ENCODE measurements at places on chromosomes 5 and 9. TPM values are rescaled to one million over a fixed set of nuclear protein-coding genes. Genes with fewer than 3 reads are reported as not detected.

GRCh38 chr5:122007546-122007945 lies 45.8 kb downstream of the SRFBP1 start:
- H3K27me3 ChIP-seq = no peaks in the 10 kb centered on the region
- no peak overlapping the region for H3K27ac ChIP-seq
- H3K36me3 ChIP-seq = no peaks in the 10 kb centered on the region
- DNase-seq = no peak

- H3K4me1 ChIP-seq = no peaks in the 10 kb centered on the region
- DNase-seq = no peak
- no peak overlapping the region for H3K27ac ChIP-seq
Measured at GRCh38 chr9:111023128-111023527, 15.1 kb downstream of the LPAR1 start.

Gene RAB3C
- 4.6 TPM for total RNA-seq

Gene HMMR
- total RNA-seq = not detected

Gene INSL6
- total RNA-seq = not detected

Measured in esophagus muscularis mucosa (tissue), 4 donors.